Effector memory CD8-positive, alpha-beta T cell (primary cell): ENCODE measurements at places on chromosomes 1 and 21.

GRCh38 chr21:44286716-44287632 lies 1.3 kb downstream of the AIRE start:
- DNase-seq, result no peak

GRCh38 chr1:192904438-192904895 lies 95.6 kb downstream of the RGS2 start:
- DNase-seq, result no peak

- DNase-seq, result no peak
Measured at GRCh38 chr1:99358770-99359169, 94.5 kb downstream of the PLPPR4 start.

DNA sequence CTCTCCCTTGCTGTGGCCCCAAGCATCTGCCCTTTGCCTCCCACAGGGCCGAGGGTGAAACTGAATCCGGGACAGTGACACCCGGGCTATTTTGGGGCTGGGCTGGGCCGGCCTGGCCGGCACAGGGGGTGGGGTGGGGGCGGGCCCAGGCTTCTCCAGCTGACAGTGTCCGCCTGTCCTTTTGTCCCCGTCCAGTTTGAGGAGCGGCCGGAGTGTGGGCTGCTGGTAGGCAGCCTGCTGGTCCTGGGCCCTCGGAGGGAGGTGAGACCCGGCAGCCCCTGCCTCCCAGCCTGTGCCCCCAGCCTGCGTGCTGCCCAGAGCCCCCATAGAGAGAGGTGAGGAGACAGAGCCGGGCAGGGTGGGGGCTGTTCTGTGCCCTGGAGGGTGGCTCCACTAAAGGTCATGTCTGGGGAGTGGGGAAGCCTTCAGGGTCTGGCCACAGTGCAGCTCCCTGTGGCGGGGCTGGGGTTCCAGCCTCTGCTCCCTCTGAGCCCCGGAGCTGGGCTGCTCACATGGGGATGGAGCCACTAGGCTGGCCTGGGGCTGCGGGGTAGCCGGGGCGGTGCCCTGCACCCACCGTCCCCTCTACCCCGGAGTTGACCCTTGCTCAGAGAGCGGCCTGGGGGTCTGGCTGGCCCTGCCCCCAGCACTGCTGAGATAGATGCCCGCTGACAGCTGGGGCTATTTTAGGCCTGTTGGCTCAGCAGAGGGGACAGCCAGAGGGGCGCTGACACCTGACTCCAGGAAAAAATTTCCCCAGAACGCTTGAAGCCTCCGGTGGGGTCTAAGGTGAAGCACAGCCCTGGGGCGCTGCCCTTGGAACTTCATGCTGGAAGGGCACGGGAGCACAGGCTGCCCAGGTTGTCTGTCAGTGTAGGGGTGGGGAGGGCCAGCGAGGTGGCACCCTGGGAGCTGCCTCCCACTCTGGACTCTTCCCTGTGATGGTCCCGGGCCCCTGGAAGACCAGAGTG lies at the start of gene OBSCN:
Gene OBSCN (plus strand): TSS at position 194 of the 971 bp plus-strand sequence. CDS start 3,740 bp downstream, outside the sequence.
- no peak for DNase-seq
